ENCODE measurements at places on chromosomes 7 and 10.

GRCh38 chr10:43137717-43138020 is 576 bp upstream of the CSGALNACT2 start:
- DNase-seq: no peak

DNA sequence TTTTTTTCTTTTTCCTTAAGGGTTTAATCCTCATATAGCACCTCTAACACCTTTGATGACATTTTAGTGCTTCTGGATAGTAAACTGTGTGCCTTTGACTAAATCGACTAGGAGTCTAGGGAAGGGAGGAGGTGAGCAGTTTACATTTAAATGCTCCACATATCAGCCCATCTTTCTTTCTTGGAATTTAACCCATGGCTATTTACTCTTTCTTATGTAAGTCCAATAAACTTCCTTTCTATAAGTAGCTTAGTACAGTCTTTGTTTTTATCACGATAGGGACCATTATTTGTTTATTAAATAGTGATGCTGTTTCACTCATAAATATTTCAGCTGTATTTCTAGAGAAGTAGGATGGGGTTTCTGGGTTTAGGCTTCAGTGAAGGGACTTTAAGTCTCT is 669.9 kb downstream of the AUTS2 start:
- DNase-seq: no peak

GRCh38 chr10:35685402-35685801 is 43.3 kb upstream of the FZD8 start:
- no peak for DNase-seq

GRCh38 chr7:73647725-73648592 is 19.7 kb upstream of the VPS37D start:
- peak; percentile 45 for DNase-seq

DNA sequence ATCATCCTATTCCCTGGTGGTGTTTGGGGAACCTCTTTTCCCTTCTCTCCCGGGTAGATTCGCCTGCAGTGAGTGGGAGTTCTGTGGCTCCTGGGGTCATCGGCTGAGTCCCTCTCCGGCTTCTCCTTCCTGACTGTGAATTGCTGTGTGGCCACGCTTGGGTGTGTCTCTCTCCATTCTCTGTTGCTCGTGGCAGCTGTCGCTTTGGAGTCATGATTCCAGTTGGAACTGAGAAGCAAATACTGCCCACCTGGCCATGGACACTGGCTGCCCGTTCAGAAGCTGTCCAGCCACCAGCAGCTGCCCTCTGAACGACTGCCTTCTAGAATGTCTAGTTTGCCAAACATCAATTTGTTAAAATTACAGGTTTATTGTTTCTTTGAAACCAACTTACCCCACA is 23.1 kb upstream of the PITRM1 start:
- DNase-seq: no peak

GRCh38 chr10:85177767-85178166 is 849.4 kb downstream of the CCSER2 start:
- DNase-seq: no peak

GRCh38 chr10:127920306-127921074 is 13.6 kb downstream of the PTPRE start:
- no peak for DNase-seq

DNA sequence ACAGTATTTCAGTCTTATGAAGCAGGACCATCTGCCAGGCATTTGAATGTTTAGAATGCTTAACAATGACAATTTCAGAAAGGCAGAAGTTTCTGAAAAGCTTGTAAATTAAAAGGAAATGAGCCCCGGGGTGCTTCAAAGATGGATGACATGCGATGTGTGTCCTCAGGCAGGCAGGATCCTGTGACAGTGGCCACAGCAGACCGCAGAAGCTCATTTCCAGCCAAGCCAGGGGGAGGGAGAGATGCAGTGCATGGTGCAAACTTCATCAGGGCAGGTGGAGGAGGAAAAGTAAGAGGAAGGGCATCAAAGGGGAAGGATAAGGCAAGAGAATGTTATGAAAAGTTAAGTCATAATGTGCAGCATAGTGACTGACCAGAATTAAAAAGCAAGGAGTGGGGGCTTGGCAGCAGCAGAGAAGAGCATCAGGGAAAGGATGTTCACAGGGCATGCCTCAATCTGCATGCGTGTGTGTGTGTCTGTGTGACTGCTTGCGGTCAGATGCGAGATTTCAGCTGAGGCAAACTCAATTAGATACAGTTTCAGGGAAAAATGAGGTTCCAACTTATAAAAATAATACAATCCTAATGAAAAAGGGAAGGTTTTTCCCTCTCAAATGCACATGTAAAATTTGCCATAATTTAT is 173.7 kb downstream of the COBL start:
- no peak for DNase-seq

DNA sequence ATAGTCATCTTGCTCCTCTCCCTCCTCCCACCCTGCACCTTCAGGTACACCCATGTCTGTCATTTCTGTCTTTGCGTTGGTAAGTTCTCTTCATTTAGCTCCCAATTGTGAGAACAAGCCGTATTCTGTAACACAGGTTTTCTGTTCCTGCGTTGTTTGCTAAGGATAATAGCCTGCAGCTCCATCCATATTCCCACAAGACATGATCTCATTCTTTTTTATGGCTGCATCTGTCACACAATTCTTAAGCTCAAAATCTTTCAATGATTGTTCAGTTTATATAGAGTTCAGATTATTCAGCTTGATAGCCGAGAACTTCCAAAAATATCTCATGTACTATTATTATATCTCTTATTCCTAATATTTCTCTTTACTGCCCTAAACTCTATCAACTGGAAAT is 16.0 kb upstream of the TMEM168 start:
- DNase-seq: no peak

- no peak for DNase-seq
Measured at GRCh38 chr7:27122077-27122910, 8.3 kb downstream of the HOXA4 start.

DNA sequence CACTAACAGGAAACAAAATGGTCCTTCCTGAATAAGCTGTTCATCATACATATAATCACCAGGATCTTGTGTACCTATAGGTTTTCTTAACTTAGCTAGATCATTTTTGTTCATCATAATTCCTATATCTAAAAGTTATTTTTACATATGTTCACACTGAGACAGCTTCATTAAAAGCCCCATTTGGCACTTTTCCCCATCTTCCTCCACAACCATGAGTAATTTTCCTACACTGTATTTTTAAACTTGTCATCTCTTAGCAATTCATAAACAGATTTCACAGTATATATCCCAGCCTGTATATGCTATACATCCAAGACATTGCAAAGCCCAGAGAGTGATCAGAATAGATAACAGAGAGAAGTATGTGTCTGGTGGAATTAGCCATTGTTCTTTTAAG is 28.3 kb downstream of the ZNF365 start:
- DNase-seq: no peak

DNA sequence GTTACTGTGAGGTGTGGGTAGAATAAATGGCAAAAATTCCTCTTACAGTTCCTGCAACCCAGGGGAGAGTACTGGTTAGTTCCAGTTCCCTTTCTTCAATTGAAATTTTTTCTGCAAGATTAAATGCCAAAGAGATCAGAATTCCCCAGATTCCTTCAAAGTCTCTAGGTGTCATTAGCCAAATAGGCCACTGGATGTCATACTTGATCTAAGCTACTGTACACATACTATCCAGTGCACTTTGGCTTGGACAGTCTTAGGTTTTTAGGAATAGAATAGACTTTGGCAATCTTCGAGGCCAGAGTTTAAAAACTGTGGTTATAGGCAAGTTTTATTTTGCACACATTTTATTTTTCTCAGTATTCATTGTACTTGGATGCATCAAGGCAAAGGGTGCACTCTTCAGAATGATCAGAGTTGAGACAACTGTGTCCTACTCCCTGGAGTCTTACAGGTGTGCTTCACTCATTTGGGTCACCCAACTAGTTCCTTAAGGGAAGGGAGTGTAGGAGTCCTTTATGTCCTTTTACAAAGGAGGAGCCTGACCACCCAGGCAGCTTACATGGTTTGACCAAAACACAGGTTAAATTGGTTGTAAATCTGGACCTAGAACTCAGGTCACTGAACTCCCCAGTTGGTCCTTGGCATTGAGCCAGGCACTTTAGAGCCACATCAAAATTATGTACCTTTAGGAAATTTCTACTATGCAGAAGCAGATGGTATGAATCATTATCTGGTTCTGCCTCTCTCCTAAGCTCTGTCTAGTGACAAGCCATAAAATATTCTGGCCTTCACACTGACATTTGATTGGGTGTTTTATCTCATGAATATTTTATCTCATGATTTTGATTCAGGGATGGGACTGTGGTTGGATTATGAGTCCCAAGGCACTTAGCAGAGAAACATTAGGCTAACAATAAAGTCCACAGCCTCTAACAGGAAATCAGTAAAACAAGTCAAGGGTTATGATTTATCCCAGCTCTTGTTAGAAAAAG is 49.5 kb downstream of the ASAH2B start:
- DNase-seq: peak; percentile 2

- DNase-seq: no peak
Measured at GRCh38 chr10:98391065-98391464, 23.9 kb downstream of the PYROXD2 start.

GRCh38 chr10:112261281-112261822 is 21.8 kb upstream of the TECTB start:
- no peak for DNase-seq

DNA sequence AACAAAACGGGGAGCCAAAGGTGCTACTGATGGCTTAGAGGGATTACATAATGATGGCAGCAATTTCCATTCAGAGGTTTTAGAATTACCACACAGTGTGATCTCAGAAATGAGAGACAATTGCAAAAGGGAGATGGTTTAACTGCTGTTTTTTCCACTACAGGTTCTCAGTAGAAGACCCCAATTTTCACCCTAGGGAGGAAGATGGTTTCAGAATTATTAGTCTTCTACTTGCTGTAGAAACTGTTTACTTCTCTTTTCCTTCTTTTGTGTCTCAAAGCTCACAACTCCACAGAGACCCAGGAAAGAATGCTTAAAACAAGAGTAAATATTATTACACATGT is 226.5 kb downstream of the INHBA start:
- DNase-seq: no peak

GRCh38 chr10:44752451-44753441 is 158.4 kb upstream of the TMEM72 start:
- peak; percentile 19 for DNase-seq

GRCh38 chr10:86344714-86345161 is 21.9 kb downstream of the GRID1 start:
- peak; percentile 19 for DNase-seq

GRCh38 chr10:5584895-5585516 is 60.2 kb downstream of the CALML3 start:
- no peak for DNase-seq

GRCh38 chr7:100561491-100562194 is 12.1 kb downstream of the SAP25 start:
- DNase-seq: no peak

GRCh38 chr7:2730846-2731770 is 43.1 kb downstream of the AMZ1 start:
- no peak for DNase-seq

DNA sequence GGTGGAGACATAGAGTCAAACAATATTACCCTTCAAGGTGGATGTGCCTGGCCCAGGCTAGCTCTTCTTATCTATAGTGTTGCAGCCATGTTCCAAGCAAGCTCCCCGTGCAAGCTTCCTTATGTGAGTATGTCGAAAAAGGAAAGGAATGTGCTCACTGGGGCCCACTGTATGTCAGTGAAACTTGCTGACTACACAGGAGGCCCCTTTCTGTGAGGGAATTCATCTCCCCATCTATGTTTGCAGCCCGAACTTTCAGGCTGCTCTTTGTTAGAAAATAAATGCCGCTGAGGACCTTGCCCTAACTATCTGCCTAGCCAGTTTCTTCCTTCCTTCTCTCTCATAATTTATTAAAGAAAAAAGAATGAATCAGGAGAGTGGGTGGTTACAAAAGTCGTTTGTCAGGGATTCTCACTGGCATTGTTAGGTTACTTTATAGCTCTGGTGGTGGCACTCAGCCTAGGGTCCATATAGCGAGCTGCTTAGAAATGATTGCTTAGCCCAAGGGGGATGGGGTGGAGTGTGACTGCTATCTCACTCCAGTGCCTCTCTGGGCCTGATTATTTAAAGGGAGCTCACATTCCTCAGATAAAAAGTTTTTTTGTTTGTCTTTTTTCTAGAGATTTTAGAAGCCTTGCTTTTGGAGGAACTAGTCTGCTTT is 302.1 kb downstream of the ABCA13 start:
- no peak for DNase-seq

- peak; percentile 60 for DNase-seq
Measured at GRCh38 chr7:91940572-91941341, at the start of gene AKAP9. AKAP9 (plus strand) TSS chr7:91940862; CDS start chr7:91941100, 238 bp downstream.

DNA sequence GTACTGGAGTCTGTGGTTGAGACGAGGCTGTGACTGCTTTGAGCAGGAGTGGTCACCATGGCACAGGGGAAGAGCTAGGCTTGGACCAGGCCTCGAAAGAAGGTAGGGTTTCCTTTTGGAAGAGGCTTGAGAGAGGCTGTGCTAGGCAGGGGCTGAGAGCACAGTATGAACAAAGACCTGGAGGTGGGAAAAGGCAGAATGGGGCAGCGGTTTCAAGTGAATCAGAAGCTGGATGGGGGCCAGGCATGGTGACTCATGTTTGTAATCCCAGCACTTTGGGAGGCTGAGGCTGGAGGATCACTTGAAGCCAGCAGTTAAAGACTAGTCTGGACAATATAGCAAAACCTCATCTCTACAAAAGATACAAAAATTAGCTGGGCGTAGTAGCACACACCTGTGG is 65.9 kb downstream of the CLIP2 start:
- DNase-seq: peak; percentile 2

GRCh38 chr7:24871770-24872169 is 108.2 kb downstream of the OSBPL3 start:
- no peak for DNase-seq

DNA sequence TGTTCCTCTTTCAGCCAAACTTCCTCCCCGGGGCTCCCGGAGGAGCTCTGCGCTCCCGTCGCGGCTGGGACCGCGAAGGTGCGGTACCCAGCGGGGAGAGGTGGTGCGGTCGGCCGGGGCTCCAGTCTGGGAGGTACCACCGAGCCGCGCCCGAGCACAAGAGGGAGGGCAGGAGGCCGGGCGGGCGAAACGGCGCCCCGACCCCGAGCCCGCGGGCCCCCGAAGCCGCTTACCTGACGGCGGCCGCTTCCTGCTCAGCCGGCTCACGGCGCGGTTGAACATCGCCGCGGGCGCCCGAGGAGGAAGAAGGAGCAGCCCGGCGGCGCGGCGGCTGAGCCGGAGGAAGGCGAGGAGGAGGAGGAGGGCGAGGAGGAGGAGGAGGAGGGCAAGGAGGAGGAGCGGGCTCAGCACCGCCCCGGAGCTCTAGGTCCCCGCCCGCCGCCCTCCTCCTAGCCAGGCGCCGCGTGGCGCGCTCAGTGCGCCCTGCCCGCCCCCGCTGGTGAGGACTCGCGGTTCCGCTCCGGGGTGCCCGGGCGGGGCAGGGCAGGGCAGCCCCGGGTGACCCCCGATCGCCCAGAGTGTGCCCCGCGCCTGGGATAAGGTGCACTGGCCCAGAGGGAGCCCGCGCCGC is at the start of gene RGS10:
TSS of gene RGS10 (minus strand) at position 363 of the 631 bp plus-strand sequence. CDS start at position 282, 81 bp downstream.
- peak; percentile 66 for DNase-seq

DNA sequence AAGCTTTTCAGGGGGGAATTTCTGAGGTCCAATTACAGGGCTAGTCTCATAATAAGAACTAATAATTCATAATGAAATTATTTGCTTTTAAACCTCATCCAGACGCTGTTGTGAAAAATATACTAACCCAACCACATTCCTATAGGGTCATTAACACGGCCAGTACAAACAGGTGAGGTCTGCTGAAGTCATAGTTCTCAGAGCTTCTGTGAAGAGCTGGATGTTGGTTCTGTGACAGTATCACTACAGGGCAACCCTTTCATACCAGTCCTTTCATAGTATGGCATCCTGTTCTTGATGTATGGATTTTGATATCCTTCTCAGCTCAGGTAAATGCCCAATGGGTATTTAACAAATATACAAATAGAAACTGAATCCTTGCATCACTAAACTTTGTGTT is 62.3 kb upstream of the FAM133B start:
- DNase-seq: no peak

All from NCI-H510A treated with DMSO at 0.1 percent for 48 hours (cell line).